ENCODE measurements at places on chromosomes 1 and 21.

DNA sequence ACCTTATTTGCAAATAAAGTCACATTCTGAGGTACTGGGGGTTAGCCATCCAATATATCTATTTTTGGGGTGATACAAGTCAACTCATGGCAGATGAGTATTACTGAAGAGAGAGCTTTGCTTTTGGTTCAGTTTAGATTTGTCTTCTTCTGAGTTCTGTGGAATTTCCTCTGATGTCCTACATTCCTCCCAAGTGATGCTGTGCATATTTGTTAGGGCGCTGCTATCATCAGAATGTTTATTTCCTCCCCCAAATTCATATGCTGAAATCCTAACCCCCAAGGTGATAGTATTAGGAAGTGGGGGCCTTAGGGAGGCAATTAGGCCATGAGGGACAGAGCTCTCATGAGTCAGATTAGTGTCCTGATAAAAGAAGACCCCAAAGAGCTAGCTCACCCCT lies 96.2 kb upstream of the WLS start:
- no peak for DNase-seq

GRCh38 chr1:147238925-147239820 lies 3.3 kb upstream of the CHD1L start:
- DNase-seq, result no peak

DNA sequence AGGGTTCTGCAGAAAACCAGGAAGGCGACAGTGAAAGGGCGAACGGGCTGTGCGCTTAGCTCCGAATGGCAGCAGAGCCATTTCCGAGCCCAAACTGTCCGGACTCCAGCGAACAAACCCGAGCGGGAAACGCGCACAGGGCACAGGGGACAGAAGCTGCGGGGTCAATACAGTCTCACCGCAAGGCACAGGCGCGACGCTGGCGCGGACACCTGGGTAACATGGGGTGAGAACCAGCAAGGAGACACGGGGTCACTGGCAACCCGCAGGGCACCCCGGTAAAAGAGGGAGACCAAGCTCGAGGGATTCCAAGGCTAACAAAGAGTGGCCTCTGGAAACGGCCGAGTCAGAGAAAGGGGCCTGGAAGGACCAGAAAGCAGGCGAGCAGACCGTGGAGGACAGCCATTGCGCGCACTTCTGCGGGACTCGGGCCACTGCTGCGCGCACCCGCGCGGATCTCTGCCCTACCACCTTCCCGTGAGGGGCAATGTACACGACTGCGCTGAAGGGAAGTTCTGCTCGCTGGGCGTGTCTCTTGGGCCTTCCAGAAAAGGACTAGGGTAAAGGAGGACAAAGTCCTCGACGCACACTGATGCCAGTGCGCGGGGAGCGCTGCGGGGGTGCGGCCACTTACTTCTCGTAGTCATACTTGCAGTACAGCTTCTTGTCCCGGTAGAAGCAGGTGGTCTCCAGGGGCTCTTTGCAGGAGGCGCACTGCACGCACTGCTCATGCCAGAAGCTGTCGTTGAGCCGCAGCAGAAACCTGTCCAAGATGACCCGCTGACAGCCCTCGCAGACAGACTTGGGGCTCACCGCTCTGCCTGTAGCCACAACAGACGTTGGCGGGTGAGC lies 3.8 kb downstream of the LMX1A start:
- peak; percentile 63 for DNase-seq

DNA sequence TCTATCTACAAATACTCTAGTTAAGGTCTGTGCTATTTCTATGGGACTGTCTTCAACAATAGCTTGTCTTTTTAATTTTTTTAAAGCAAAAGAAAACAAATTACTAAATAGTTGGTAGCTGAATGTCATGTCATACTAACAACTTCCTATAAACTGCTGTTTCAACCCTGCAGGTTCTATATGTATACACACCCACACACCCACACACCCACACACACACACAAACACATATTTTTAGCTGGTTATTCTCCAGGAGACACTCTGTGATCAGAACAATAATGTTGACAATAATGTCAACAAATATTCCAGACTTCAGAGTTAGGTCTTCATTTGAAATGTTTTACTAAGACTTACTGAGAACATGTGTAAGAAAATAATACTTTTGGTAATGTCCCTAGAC lies 66.7 kb downstream of the AK5 start:
- no peak for DNase-seq

- no peak for DNase-seq
Observed at GRCh38 chr1:157151073-157151472, 12.9 kb upstream of the ETV3 start.

- no peak for DNase-seq
Observed at GRCh38 chr1:19156676-19157075, 53.4 kb downstream of the UBR4 start.

- no peak for DNase-seq
Observed at GRCh38 chr1:246907472-246907871, 24.3 kb downstream of the AHCTF1 start.

- no peak for DNase-seq
Observed at GRCh38 chr1:1892079-1892762, 1.3 kb upstream of the GNB1 start.

GRCh38 chr1:20612221-20612746 lies 21.0 kb upstream of the PINK1 start:
- peak; percentile 90 for DNase-seq

GRCh38 chr1:19057182-19057779 lies 100.8 kb upstream of the IFFO2 start:
- no peak for DNase-seq

- DNase-seq, result no peak
Observed at GRCh38 chr1:245589906-245590305, 435.1 kb downstream of the KIF26B start.

DNA sequence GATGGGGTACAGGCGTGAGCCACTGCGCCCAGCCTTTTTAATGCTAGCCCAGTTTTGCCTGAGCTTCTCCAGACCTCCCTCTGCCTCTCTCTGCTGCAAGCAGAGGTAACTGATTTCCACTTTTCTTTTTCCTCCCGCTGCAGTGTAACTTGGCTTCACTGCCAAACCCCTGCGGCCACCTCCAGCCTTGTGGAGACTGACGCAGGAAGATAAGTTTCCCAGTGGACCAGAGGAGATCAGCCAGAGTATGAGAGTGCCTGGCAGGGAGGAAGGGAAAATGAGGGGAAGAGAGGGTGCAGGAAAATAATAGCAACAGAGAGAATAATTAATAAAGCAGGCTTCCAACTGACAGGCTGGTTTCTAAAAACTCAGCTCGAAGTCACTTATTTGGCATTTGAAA lies 143.7 kb downstream of the PCNX2 start:
- DNase-seq, result no peak

GRCh38 chr1:103790172-103790571 lies 40.5 kb downstream of the AMY1C start:
- DNase-seq, result no peak

DNA sequence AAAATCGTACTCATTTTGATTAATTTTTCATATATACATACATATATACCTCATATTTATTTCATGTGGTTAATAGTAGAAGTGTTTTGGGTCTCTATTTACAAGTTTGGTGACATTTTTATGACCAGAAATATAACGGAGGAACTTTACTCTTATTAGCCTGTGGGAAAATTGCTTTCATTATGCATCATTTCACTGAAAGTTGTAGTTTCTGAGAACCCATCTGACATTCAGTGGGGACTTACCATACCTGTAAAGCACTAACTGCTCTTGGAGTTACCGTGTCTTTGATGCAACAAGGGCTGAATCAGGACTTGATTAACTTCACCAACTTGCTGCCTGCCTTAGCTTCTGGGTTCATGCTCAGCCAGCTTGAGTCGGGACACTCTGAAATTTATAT lies 49.9 kb upstream of the ITPKB start:
- DNase-seq, result no peak

- DNase-seq, result no peak
Observed at GRCh38 chr1:92342401-92342800, 43.5 kb downstream of the RPAP2 start.

DNA sequence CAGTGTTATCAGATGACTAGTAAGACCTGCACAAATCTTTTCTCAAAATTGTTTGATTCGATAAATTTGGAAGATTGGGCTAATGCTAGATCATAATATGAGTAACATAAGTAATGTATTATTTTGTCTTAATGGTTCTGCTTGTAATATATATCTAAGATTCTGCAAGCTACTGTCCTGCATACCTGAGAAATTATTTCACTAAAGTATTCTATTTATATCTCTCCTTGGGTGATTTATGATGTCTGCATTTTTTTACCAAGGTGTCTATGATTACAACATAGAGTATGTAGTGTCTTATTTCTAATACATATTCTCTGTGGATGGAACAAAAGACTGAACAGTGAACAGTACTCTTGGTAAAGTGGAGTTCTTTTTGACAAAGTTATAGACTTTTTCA lies 166.6 kb downstream of the CLEC20A start:
- no peak for DNase-seq

- no peak for DNase-seq
Observed at GRCh38 chr1:169707912-169708604, 3.4 kb downstream of the SELL start.

DNA sequence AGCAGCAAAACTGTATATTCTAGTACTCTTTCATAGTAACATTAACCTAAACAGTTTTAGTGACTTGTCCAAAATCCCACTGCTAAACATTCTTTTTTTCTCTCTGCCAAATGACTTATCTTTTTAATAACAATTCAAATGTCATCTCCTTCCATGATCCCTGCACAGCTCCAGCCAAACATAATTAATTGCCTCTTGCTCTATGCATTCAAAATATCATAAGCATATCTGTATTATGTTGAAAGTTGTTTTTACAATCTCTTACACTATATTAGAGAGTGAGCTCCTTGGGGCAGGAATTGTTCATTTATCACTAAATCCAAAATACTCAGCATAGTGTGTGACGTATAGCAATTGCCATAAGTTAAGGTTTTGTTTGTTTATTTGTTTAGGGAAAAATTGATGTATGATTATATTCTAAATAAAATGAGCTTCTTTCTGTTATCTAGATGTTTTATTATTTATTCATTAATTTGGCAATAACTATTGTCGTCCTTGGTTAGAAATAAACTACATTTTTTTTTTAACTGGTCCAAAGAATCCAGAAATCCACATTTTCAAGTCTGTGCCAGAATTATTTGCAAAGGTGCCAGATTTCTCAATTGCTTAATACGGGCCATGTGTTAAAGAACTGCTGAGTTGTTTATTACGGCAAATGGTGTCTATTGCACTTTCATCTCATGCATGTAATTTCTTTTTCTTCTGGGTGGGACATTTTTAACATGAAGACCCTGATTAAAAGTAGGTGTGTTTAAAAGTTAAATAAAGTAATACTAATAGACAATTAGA lies 577.2 kb upstream of the ZRANB2 start:
- DNase-seq, result no peak

DNA sequence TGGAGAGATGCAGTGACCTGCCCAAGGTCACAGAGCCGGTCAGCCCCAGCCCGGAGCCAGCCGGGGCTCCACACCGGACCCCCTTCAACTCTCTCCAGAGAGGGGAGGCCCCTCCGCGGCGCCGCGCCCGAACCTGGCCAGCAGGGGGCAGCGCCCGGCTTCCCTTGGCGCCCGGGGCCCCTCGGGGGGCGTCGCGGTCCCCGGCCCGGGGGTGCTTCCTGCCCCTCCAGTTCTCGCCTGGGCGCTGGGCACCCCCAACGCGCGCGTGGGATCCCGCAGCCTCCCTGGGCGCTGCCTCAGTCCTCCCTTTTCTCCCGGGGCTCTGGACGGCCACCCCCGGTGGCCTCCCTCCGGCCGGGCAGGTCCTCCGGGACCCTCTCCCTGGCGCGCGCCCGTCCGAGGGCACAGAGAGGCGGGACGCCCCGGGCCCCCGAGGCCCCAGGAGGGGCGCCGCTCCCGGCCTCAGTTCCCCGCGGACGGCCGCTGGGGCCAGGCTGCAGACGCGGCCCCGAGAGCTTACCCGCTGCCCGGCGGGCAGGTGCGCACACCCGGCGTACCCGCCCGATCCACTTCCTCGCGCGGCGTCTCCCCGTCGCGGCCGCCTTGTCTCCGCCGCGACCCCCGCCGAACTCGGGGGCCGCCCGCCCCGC lies 406 bp downstream of the HTR1D start:
- peak; percentile 64 for DNase-seq

GRCh38 chr1:205504311-205505075 lies at the start of gene CDK18:
CDK18 (plus strand) TSS chr1:205504669; CDS start chr1:205523168, 18,499 bp downstream.
- DNase-seq, result peak; percentile 94

DNA sequence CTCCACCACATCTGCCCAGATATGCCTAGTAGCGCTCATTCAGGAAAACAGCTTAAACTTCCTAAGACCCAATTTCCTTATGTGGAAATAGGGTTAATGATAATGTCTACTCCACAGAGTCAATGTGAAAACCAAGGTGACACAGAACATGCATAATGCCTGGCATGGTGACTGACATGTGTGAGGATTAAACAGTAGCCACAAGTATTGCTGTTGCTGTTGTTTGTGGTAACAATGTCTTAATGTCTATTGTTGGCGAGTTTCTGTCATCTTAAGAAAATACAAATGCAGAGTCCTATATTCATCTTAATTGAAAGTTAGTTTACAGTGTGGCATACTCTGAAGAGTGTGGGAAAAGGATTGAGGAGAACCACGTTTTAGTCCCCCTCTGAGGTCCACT lies 75.6 kb upstream of the NGF start:
- no peak for DNase-seq

GRCh38 chr1:165815725-165816124 lies 11.7 kb upstream of the UCK2 start:
- DNase-seq, result peak; percentile 84

DNA sequence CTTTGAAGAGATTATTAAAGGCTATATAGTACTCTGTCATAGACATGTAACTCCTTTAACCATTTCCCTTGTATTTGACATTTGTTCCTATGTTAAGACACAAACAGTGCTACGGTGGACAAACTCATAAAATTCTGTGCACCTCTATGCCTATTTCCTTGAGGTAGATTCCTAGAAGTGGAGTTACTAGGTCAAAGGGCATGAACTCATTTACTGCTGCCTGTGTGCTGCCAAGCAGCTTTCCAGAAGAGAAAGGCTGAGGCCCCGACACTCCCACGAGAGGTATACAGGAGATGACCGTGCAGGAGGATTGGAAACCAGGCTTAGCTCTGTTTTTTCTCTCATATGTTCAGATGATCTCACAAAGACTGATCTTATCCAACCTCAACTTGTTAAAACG lies 34.4 kb upstream of the TENT5C start:
- peak; percentile 51 for DNase-seq

GRCh38 chr1:23638188-23638619 lies 53.4 kb upstream of the RPL11 start:
- DNase-seq, result no peak

GRCh38 chr1:205842229-205842628 lies 7.7 kb downstream of the PM20D1 start:
- no peak for DNase-seq

GRCh38 chr1:200332716-200333115 lies 77.1 kb downstream of the ZNF281 start:
- DNase-seq, result no peak

- no peak for DNase-seq
Observed at GRCh38 chr1:167679714-167680113, 42.1 kb upstream of the MPZL1 start.

DNA sequence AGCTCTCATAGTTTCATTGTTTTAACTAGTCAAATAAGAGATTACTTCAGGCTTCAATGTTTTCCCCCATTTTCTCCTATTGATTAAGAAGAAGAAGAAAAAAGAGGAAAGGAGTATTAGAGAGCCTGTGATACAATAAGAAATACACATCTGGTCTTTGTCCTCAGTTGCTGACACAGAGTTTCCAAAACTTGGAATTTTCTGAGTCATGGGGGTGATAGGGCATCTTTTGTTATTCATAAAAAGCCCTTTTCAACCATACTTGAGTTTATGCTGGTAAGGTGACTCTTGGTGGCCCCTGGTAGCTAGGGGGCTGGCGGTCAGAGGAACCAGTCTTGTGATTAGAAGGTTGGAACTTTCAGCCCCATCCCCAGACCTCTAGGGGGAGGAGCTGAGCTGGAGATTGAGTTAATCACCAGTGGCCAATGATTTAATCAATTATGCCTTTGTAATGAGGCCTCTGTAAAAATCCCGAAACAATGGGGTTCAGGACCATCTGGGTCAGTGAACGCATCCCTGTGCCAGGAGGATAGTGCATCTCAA lies 28.9 kb upstream of the KLF18 start:
- DNase-seq, result no peak
